Left ventricle myocardium inferior (tissue), 1 donor: ENCODE measurements at places on chromosomes 16 and 17.

DNA sequence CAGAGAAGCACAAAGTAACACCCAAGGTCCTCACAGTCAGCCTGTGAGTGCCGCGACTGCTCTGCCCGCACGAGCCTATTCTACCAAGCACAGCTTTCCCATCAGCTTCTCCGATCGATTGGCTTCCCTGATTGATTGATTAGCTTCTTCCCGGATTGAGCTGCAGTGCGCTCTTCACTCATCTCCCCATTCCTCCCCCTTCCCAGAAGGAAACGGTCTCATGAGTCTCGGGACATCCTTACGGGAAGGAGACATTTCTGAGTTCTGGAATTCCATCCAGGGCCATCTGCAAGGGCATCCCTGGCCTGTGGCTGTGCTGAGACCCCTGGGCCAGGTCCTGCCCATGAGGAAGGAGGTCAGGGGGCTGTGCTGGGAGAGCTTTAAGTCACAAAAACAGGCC lies 18.0 kb downstream of the PIEZO1 start:
- DNase-seq: no peak

- no peak for DNase-seq
These were observed 19.4 kb downstream of the IFT140 start for GRCh38 chr16:1592446-1592845.

DNA sequence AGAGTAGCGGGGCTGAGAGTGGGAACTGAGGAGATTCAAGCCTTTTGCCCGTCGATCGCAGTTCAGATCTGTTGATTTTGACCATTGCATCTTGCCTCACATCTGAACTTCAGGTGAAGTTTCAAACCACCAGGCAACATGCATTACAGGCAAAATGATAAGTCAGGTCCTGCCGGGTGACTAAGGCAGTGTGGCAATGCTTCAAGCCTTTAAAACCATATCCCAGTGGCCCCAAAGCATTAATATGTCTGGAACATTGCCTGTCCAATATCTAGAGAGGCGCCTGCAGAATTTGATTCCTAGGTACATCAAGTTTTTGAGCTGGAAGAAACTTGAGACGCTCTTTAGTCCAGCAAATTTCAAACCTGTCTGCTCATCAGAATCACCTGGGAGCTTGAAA lies 502.8 kb downstream of the MAF start:
- DNase-seq: no peak

GRCh38 chr16:82738699-82739098 lies 111.9 kb downstream of the CDH13 start:
- no peak for DNase-seq

GRCh38 chr17:72725433-72726068 lies 366.9 kb downstream of the SLC39A11 start:
- DNase-seq: peak; percentile 47

DNA sequence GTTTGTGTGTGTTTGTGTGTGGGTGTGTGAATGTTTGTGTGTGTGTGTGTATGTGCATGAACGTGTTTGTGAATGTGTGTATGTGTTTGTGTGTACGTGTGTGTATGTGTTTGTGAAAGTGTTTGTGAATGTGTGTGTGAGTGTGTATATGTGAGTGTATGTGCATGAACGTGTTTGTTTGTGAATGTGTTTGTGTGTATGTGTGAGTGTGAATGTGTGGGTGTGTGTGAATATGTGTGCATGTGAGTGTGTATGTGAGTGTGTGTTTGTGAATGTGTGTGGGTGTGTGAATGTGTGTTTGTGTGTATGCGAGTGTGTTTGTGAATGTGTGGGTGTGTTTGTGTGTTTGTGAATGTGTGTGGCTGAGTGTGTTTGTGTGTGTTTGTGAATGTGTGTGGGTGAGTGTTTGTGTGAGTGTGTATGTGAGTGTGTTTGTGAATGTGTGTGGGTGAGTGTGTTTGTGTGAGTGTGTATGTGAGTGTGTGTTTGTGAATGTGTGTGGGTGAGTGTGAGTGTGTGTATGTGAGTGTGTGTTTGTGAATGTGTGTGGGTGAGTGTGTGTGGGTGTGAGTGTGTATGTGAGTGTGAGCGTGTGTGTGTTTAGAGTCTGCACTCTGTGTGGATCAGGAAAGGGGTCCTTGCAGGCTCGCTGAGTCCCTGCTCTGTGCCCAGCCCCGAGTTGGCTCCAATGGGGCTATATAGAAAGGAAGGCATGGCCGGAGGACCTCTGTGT lies 890 bp upstream of the CD300A start:
- no peak for DNase-seq

- no peak for DNase-seq
These were observed 14.0 kb downstream of the SUPT6H start for GRCh38 chr17:28675980-28676379.

- DNase-seq: no peak
These were observed 591 bp downstream of the NPW start for GRCh38 chr16:2019921-2020831.

DNA sequence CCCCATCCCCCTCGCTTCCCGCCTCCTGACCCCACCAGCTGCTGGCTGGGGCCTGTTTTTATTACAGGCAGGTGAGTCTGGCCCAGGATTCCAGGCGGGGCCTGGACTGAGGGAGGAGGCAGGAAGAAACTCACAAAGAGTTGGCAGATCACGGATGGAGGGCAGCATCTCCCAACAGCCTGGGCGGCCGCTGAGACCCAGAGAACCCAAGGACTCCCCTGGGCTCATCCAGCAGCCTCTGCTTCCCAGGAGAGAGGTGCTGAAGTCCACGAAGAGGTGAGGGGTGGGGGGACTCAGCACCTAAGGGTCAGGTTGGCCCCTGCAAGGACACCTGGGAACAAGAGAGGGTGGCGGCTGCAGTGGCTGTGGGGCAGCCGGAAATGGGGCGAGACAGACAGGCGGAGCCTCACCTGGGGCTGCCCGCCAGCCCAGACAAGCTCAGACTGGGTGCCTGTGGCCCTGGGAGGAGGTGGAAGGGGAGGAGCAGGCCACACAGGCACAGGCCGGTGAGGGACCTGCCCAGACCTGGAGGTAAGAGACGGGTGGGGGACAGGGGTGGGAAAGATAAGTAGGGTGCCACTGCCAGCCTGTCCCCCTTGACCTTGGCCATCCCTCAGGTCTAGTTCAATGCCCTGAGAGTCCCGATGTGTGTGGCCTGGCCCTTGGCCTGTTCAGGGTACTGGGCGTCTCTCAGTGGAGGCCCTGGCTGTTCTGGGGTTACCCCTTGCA lies 8.7 kb upstream of the ADGRG1 start:
- DNase-seq: no peak

DNA sequence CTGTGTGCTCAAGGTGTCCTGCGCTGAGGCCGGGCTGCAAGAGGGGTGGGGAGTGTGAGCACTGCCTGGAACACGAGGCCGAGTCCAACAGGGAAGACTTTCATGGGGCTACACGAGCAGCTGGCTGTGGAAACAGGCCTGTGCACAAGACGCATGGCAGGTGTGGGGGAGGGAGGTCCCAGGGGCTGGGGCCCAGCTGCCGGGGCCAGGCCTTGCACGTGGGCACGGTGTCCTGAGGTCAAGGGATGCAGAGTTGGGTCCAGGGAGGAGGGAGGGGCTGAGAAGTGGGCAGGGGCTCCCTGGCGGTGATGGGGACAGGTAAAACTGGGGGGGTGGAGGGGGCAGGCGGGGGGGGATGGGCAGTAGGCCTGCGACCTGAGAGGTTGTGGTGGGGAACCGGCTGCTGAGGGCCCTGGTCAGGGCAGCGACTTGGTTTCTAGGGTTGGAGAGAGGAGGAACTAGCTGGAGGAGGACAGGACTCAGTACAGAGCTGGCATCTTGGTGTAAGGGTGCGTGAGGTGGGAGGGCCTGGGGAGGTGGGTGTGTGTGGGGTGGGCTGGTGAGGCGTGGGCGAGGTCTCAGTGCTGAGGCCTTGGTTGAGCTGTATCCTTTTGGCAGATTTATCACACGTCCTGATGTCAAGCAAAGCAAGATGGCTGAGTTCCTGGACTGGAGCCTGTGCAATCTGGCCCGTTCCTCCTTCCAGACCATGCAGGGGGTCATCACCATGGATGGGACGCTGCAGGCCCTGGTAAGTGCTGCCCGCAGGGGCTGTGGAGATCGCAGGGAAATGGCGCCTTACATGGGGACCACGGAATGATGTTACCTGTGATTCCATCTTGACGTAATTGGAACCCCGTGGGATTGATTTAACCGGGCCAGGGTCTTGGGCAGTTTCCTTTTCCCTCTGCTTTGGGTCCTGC lies 29.4 kb downstream of the TBCD start:
- DNase-seq: no peak

DNA sequence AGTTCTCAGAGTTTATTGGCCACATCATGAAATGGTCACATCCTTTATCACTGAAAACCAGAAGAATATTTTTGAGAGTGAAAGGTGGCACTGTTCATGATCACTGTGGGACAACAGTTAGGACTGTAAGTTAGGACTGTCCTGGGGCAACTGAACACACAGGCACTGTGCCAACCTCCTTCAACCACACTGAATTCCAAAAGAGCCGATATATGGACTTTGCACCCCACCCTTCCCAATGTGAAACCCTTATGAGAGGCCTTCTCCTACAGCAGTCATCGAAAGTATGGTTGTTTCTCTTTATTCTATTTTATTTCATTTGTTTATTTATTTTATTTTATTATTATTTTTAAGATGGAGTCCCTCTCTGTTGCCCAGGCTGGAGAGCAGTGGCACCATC lies 353.5 kb downstream of the TOX3 start:
- DNase-seq: no peak

DNA sequence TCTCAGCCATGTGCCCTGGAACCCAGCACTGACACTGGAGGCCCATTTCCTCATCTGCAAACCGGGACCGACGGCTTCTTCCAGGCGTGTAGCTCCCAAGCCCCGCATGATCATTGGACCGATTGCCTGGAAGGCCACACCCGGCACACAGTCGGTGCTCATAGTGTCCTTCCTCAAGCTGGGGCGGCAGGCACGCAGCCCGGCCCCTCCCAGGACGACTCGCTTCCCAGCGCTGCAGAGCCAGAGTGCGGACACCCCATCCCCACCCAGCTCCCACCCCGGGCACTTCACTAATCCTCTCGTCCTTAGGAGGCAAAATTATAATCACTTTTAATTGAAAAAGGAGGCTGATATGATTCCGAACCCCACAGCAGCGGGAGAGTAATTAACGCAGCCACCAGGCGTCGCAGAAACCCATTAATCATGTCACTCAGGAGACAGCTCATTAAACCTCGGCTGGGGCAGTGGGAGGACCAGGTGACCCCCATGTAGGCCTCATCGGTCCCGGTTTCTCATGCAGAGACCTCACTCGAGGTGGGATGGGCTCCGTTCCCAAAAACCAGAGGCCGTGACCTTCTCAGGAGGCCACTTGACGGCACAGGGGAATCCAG lies 33.1 kb downstream of the ZNF469 start:
- no peak for DNase-seq

- no peak for DNase-seq
These were observed 62.3 kb downstream of the MARCHF10 start for GRCh38 chr17:62745806-62746205.
